ENCODE measurements at places on chromosomes 13 and 19.

DNA sequence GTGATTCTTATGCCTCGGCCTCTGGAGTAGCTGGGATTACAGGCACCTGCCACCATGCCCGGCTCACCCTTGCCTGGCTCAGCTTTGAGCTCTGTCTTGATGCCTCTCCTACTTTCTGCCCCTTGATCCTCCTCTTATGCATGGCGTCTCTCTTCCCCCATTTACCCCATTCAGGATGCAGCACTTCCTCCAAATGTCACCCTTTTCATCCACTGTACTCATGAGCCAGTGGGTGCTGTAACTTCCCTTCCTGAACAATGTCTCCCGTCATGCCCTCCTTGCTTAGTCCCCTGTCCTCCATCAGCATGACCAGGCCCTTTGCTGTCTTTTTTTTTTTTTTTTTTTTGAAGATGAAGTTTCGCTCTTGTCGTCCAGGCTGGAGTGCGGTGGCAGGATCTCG lies 3.4 kb upstream of the SIGLEC9 start:
- DNase-seq, result no peak

- DNase-seq, result no peak
Measured at GRCh38 chr19:30107251-30107650, 165.2 kb downstream of the URI1 start.

DNA sequence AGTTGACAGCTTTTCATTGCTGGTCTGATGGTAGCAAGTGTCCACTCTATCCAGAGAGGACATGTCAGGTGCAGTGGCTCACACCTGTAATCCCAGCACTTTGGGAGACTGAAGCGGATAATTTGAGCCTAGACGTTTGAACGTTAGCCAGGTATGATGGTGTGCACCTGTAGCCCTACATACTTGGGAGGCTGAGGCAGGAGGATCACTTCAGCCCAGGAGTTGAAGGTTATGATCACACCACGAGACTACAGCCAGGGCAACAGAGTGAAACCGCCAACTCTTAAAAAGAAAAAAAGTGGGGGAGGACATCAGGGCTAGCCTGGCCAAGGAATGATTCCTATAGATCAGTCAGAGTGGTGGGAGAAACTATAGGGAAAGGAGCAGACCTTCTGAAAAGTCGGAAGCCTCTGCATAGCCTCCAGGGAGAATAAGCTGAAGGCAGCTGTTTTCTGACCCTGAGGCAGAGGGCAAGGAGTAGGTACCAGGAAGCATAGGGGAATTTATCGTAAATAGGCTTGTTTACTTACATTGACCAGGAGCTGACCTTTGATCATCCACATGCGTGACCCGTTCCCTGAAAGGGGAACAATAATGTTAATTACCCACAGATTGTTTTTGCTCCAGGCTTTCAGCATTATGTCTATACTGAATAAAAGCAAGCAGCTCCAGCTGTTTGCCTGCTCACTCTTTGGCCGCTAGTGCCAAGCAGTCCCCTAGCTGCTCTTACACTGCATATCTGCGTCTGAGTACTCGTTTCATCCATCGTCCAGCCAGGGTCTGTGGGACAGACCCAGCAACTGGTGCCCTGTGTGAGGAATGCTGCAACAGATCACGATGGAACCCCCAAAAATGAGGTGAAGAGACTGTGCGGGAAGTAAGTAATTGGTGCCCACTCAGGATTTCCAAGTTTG lies 161.6 kb downstream of the RNF17 start:
- DNase-seq, result no peak

GRCh38 chr13:30128591-30128990 lies 178.8 kb downstream of the KATNAL1 start:
- no peak for DNase-seq

- peak; percentile 11 for DNase-seq
Measured at GRCh38 chr13:26759907-26760831, at the start of gene GPR12. Gene GPR12, minus strand, starts transcription at chr13:26760786. Its CDS starts 959 bp downstream, at chr13:26759827.

DNA sequence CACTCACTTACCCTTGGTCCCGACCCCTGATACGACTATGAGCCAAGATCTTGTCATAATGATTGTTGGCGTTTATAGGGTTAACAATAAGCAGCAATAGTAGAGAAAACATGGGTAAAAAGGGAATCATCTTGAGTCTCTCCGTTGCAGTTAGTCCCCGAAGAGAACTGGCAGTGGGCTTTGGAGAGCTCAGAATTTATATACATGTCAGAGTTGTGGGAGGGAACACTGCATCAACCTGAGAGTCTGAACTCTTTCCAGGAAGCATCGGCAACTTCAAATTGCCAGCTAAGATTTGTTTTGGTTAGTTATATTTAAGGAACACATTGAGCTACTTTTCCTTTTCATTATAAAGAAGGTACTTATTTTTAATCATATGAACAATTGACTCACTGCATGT lies at the start of gene POSTN:
Gene POSTN, minus strand, starts transcription at position 172 of the 400 bp plus-strand sequence. Its CDS starts 42 bp downstream, at position 130.
- peak; percentile 67 for DNase-seq

GRCh38 chr19:48780631-48781391 lies 25.5 kb downstream of the FGF21 start:
- DNase-seq, result peak; percentile 45

DNA sequence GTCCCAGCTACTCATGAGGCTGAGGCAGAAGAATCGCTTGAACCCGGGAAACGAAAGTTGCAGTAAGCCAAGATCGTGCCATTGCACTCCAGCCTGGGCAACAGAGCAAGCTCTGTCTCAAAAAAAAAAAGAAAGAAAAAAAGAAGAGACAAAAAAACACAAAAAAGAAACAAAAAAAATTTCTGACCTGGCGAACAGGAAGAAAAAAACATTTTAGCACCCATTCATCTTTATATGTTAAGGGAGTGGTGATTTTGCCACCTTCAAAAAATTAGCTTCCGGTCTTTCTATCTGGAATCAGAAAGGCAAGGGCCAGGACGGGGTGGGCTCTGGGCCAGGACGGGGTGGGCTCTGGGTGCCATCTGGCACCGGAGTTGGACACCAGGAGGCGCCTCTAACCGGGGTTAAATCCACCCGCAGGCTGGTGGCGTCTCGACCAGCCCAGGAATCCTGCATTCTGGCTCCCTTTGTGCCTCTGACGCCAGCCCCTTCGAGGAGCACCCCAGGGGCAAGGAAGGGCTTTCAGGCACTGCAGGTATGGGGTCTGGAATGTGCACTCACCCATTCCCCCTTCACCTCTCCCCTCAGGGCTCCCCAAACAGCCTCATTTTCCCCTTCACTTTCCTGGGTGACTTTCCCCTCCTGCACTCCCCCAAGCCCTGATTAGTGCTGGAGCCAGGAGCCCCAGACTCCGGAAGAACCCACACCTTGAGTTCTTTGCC lies 10.4 kb upstream of the ZSWIM4 start:
- DNase-seq, result peak; percentile 68

GRCh38 chr13:44474122-44474910 lies 100.7 kb downstream of the SERP2 start:
- DNase-seq, result peak; percentile 37

DNA sequence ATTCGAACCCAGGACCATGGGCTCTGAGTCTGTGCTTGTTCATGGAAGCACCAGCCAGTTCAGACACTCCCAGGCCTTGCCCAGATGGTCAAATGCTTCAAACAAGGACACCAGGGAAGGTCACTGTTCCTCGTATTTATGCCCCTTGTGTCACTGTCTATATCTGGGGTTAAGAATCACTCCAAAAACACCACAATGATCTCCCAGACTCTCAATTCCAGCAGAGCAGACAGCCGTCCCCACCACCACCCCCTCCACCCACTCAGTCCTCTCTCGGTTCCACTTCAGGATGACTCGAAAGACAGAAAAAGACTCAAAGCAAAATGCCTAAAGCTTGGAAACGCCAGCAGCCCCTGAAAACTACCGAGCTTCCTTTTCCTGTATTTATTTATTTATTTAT lies 79.0 kb downstream of the INSR start:
- no peak for DNase-seq

DNA sequence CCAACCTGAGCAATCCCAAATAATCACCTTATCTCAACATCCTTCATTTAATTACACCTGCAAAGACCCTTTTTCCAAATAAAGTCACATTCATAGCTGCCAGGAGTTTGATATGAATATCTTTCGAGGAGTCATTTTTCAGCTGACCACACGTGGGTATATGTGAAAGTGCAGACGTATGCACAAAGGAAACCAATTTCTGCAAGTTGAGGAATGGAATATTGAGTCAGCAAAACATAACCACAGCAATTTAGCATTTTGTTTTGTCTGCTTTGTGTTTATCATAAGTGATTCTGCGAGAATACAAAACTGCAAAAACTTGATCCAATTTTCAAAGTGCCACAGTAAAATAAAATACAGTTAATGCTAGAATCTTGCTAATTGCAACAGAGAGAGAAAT lies 295.9 kb downstream of the SUCLA2 start:
- no peak for DNase-seq

- peak; percentile 63 for DNase-seq
Measured at GRCh38 chr19:47790398-47790814, 11.9 kb downstream of the SELENOW start.

DNA sequence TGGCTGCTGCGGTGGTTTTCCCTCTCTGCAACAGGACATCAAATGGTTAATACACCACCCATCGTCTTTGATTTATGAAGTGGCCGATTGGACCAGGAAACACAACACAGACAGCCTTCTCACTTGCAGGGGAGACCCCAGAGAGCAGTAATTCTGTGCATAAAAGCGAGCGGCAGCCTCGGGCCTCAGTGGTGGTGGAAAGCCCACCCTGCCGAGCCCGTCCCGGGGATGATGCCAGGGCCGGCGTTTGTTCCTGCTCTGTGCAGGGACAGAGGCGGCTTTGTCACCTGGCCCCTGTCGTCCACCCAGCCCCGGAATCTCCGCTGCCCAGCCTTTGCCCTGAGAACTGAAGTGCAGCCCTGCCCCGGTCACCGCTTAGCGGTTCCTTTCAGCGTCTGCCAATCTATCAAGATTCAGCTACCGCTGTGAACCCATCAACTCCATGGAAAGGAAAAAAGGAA lies 184.4 kb downstream of the TSHZ3 start:
- no peak for DNase-seq

DNA sequence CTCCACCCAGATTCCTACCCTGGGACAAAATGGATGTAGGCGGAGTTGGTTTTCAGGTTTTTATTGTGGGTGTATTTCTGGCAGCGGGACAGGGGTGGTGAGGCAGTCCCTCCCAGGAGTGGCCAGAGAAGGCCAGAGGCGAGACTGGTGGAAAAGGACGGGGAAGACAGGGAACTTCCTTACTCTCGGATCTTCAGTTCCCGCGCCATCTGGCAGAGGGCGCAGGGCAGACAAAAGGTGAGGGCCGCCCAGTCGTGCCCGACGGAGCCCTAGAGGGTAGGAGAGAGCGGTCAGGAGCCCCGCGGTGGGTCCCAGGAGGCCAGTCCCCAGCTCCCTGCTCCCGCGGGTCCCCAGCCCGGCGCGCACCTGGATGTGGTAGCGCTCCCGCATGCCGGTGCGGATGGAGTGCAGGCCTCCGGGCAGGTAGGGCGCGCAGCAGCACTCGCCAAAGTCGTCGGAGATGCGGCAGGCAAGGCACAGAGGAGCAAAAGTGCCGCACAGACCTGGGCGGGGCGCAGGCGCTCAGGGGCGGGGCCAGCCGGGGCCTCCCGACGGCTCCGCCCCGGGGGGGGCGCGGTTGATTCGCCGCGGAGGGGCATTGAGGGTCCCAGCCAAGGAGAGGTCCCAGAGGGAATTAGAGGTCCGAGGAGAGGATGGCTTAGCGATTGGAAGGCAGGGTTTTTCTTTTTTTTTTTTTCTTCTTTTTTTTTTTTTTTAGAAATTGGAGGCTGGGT lies 3.0 kb downstream of the CNFN start:
- DNase-seq, result peak; percentile 33

DNA sequence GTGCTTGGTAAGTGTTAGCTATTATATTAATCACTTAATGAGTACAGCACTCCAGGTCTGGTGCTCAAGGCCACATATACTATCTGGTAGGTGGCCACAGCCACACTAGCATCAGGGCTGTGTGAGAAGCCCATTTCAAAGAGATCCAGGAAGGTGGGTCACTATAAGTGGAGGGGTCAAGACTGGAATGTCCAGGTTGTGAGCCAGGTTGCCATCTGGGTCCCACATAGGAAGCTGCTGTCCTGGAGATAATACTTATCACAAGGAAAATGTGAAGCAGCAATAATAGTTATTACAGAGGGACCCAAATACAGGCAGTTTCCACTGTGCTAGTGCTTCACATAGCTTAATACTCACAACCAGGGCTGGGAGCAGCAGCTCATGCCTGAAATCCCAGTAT lies 13.1 kb downstream of the C19orf47 start:
- DNase-seq, result no peak

- peak; percentile 2 for DNase-seq
Measured at GRCh38 chr19:14632286-14632685, 42.4 kb downstream of the ADGRE3 start.

All from fibroblast of the aortic adventitia (primary cell).